Motor neuron (in vitro differentiated cells): ENCODE measurements at places on chromosomes 13 and 19. TPM values are rescaled to one million over a fixed set of nuclear protein-coding genes. Genes with fewer than 3 reads are reported as not detected.
A peak's percentile ranks its signal among the peaks of the same experiment; 100 is the strongest.

GRCh38 chr13:112728375-112729126 lies 38.7 kb downstream of the ATP11A start:
- no peak for ATAC-seq

DNA sequence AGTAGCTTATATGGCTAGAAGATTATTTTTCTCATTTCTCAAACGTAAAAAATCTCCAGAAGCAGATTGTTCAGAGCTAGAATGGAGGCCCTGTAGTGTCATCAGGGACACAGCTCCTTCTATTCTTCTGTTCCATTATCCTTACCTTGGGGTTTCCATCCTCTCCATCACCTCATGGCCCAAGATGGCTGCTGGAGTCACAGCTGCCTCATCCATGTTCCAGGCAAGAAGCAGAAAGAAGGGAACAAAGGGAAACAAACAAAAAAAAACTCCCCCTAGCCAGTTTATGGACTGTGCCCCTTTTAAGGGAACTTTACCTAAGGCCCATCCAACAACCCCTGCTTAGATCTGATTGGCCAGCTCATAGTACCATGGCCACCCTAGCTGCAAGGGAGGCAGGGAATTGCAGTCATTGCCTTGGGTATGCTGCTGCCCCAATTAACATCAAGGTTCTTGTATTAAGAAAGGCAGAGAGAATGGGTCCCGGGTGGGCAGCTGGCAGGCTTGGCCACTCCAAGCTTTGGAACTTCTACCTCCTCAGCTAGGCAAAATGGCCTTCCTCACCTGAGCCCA lies 15.7 kb downstream of the CEACAM16 start:
- no peak for ATAC-seq

Gene NMRK2
- not detected in 2 replicates for total RNA-seq

Gene TPT1
- total RNA-seq = 2,133 and 2,282 TPM in 2 replicates

Gene PRTN3
- 0.31 and 0.54 TPM in 2 replicates for total RNA-seq

GRCh38 chr19:49807058-49807903 lies 5.8 kb downstream of the FUZ start:
- ATAC-seq = no peak

- peak; percentile 74 for ATAC-seq
Measured at GRCh38 chr19:28519952-28520861, 692.7 kb downstream of the UQCRFS1 start.

GRCh38 chr13:72960114-72960513 lies 98.7 kb upstream of the KLF5 start:
- ATAC-seq = no peak

GRCh38 chr19:57096685-57097361 lies 23.0 kb upstream of the USP29 start:
- no peak for ATAC-seq

- ATAC-seq = no peak
Measured at GRCh38 chr13:72259528-72259927, 392.5 kb upstream of the DACH1 start.

Gene STXBP2
- 1.4 and 3.7 TPM in 2 replicates for total RNA-seq

Gene CEACAM8
- 0.32 and 0.33 TPM in 2 replicates for total RNA-seq

DNA sequence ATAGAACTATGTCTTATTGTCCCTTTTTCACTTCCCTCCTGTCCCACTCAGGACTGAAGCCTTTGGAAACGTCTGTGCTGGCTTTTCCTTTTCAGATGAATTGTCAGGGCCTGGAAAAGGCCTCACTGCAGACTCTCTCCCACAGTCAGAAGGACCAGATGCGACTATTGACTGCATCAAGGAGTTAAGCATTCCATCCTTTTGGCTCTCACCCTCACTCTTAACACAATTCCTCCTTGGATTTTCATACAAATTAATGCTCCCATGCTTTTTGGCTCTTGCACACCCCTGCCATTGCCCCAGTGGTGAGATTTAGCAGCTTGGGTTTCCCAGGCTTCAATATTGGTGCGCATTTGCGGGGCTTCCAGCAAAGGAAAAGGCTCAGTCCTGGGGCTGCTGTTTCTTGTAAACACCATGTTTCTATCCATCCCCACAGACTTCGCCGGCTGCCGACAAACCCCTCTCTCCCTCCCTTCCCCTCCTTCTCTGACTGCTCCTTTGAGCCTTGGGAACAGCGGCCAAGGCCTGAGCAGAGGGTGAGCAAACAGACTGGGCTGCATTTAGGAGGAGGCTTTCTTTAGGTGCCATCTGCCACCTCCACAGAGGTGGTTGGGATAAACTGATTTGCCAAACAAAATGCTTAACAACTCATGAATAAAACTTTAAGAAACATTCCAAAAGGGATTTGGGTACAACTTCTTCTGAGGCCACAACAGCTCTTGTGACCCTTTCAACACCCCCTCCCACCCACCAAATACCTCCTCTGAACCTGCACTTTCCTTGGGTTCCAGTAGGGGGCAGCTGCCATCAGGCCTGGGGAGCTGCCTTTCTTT lies 48.6 kb upstream of the PCDH8 start:
- no peak for ATAC-seq

DNA sequence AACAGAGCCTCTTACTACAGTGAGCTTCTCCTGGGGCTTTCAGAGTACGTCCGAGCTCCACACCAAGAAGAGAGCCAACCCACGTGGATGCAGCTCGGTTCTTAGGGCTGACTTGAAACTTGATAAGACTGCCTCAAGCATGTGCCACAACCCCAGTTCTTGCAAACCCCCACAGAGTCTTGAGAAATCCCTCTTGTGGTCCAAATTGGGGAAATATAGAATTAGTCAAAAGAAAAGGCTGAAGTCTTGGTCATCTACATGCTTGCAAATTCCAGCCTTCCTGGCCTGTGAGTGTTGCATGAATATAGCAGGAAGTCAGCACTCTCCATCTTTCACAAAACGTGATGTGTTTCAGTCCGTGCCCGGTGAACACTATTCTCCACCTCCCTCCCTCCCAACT lies 95.2 kb downstream of the GGACT start:
- no peak for ATAC-seq

GRCh38 chr19:4504891-4505569 lies 13.3 kb downstream of the PLIN4 start:
- ATAC-seq = no peak

DNA sequence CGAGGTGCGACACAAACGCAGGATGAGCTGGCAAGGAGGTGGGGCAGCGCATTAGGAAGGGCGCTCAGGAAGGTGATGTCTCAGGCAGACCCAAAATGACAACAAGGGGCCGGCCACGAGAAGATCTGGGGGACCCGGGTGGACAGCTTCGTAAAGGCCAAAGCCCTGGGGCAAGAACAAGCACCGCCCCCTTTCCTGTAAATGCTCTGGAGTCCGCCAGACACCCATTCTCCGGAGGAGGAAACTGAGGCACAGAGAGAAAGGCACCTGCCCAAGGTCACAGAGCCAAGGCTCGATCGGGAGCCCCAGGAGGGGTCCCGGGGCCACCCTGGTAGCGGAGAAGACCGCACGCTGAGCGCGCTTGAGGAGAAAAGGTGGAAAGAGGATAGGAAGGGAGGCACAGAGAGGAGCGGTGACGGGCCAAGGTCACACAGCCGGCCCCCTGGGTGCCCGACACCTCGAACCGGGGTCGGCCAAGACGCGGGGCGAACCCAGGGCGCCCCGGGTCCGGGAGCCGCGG lies 571 bp downstream of the SAFB2 start:
- no peak for ATAC-seq

Gene SARS2
- total RNA-seq = 11.8 and 16.0 TPM in 2 replicates

GRCh38 chr19:15381864-15382263 lies 2.3 kb upstream of the AKAP8 start:
- no peak for ATAC-seq

DNA sequence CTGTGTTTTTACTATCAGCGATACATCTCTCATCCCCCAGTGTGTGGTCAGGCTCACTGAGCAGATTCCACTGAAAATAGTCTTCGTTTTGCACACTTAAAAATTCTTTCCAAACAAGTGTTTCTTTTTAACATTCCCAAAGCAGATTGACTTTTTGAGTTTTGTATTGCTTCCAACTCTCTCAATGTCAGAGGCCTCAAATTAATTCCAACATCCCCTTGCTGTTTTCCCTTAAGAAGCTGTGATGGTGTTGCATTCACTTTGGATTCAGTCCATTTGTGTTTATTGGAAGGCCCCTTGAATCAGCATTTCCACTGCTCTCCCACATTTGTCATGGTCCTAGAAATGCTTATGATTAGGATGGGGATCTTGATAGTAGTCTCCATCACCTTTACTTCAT lies 228.7 kb downstream of the KCNRG start:
- no peak for ATAC-seq

- ATAC-seq = peak; percentile 68
Measured at GRCh38 chr19:459724-460511, 915 bp downstream of the SHC2 start.

Gene SCAF1
- total RNA-seq = 16.0 and 20.3 TPM in 2 replicates

DNA sequence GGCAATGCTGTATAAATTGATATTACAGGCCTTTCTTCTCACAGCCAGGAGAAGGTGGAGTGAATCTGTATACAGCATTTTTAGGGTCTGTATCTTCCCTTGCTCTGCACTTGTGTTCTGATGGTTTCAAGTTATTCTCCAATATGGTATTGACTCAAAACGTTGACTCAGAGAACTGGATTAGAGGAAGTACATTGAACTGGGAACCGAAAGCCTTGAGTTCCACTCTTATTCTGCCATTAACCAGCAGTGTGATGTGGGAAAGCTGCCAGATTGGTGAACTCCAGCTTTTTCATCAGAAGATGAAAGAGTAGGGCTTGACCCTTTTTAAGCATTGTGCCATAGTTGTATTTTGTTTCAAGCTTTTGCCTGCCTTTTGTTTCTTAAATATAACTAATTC lies 167.7 kb downstream of the SPRY2 start:
- no peak for ATAC-seq
